ENCODE measurements at places on chromosomes 11 and 22. TPM values are rescaled to one million over a fixed set of nuclear protein-coding genes. Genes with fewer than 3 reads are reported as not detected.

GGT1 gene
- polyA plus RNA-seq, result 10.7 TPM

- DNase-seq, result no peak
Measured at GRCh38 chr11:114596175-114596919, 761 bp upstream of the NXPE4 start.

GRCh38 chr11:91860661-91861060 is 364.0 kb upstream of the FAT3 start:
- DNase-seq, result no peak

GRCh38 chr22:33328789-33329296 is 270.7 kb upstream of the SYN3 start:
- DNase-seq, result no peak

SLC29A2 gene
- polyA plus RNA-seq, result 12.0 TPM

ANO3 gene
- polyA plus RNA-seq, result 0.17 TPM

DNA sequence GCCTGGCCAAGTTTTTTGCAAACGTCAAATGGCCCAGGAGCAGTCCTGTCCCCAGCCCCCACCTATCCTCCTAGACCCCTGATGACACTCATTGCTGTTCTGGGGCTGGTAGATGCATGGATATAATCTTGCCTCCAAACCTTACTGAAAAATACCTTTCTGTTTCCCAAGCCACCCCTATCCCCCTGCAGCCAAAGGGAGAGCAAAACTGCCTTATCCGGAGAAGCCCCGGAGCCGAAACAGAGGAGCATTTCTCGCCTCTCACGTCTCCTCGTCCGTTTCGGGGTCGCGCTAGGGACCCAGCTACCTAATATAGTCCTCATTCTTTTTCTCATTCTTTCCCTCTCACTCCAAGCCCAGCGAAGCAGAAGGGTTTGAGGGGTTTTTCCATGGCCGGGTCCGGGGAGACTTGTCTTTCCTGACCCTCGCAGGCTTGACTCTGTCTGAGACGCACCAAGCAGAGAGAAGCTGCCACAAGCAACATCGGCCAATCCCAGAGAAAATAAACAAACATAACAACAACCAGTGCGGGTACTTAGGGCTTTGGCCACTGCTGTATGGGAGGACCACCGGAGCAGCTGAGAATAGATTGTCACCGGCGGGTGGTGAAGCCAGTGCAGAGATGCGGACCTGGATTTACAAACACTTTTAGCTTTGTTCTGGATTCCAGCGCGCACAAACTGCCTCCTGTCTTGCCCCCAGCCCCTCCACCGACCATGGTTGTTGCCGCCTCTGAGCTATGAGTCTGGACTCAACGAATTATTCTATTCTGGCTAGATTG is 1.6 kb downstream of the BSX start:
- no peak for DNase-seq

- peak; percentile 27 for DNase-seq
Measured at GRCh38 chr22:26619510-26619909, 1.7 kb upstream of the CRYBB1 start.

SLC7A4 gene
- polyA plus RNA-seq, result 0.78 TPM

TRIM49 gene
- not detected for polyA plus RNA-seq

DNA sequence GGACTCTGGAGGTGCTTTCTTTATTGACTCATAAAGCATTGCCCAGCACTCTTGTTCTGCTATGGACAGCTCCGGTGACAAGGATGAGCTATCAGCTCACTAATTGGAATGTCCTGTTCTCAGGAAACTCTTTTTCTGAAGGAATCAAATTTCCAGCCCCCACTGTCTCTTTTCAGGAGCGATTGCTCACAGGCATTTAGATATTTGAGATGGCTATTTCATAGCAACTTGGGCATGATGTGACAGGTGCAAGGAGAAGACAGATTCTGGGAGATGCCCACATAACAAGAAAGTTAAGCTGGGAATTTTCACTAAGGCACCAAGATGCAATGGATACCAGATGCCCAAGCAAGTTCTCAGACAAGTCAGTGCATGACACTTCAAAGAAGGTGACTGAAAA is 123.4 kb upstream of the CSNK2A3 start:
- no peak for DNase-seq

DNA sequence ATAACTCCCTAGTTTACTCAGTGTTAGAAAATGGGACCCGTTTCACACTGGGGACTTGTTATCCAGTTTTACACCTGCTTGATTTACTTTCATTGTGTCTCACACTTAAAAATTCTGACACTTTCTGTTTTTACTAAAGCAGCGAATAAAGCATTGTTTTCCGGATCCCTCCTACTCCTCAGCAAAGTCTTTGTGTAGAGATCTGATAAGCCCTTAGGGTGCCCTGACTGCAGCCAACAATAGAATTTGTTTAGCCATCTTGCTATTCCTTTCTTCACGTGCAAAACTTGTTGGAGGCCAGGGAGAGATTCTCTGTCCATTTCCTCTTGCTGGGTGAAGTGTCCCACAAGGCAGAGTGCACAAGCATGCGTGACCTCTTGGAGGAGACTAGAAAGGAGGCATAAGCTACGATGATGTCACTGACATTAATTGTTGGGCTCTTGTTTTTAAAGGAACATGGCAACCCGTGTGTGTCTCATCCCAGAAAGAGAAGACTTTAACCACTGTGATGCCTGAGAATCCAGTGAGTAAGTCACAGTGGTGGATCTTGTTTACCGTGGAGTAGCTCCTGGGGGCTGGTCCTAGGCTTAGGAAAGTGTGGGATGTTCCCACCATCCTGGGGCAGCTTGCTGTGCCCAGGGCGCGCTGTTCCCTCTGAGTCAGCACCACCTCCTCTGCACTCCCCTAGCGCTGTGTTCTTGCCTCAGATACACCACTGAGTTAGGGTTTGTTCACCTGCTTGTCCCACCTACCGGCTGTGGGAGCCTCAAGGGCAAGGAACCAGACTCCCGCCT is 27.7 kb downstream of the MICAL2 start:
- no peak for DNase-seq

DNA sequence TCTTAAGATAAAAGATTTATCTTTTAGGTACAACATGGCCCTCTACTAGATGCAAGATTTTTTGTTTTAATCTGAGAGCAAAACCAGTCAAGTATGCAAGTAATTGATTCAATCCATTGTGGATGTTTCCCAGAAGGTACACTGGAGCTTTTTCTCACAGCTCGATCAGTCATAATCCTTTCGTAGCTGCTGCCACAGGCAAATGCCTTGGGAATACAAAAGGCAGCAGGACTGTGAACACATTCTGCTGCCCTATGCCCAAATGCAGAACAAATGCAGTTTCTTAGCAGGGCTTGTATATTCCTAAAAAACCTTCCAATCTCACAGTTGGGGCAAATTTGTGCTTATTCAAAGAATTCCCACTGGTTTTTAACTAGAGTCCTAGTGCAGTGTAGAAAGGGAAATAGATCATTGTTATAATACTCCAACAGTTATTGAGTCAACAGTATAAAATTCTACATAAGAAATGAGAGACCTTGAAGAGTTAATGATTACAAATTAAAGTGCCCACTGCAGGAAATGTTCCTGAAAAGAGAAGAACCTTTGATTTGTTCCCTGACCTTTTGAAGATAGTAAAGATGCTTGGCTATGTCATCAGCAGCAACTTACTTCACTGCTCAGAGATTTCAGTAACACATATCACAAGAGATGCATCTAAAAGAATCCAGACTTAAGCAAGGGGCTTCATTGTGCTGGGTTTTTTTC is 14.1 kb downstream of the LPXN start:
- DNase-seq, result no peak

HOATZ gene
- 13.7 TPM for polyA plus RNA-seq

DNA sequence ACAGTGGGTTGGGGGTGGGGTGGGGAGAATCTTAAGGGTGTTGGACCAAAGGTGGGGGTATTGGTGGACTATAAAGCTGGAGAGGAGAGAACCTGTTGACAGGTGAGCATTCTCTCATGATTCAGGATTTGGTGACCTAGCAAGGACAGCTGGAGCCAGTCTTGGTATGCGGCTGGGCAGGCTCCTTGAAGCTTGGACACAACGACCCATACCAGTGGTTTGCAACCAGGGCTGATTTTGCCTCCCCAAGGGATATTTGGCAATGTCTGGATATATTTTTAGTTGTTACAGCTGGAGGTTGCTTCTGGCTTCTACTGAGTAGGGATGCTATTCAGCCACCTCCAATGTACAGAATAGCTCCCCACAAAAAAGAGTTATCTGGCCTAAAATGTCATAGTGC is 5.6 kb downstream of the EXT2 start:
- DNase-seq, result no peak
